ENCODE measurements at places on chromosomes 5 and 9. TPM values are rescaled to one million over a fixed set of nuclear protein-coding genes. Genes with fewer than 3 reads are reported as not detected.

Gene SPATA31C1
- total RNA-seq: not detected

GRCh38 chr5:41747301-41747700, 122.9 kb downstream of the OXCT1 start:
- DNase-seq: no peak

Gene CARD6
- 2.4 TPM for total RNA-seq

- DNase-seq: no peak
Observed at GRCh38 chr5:136675769-136676168, 310.4 kb upstream of the TRPC7 start.

Gene ARID3C
- total RNA-seq: not detected

Gene ITK
- total RNA-seq: not detected

Gene SLC2A6
- total RNA-seq: 7.6 TPM

Gene CARD9
- total RNA-seq: 1.7 TPM

DNA sequence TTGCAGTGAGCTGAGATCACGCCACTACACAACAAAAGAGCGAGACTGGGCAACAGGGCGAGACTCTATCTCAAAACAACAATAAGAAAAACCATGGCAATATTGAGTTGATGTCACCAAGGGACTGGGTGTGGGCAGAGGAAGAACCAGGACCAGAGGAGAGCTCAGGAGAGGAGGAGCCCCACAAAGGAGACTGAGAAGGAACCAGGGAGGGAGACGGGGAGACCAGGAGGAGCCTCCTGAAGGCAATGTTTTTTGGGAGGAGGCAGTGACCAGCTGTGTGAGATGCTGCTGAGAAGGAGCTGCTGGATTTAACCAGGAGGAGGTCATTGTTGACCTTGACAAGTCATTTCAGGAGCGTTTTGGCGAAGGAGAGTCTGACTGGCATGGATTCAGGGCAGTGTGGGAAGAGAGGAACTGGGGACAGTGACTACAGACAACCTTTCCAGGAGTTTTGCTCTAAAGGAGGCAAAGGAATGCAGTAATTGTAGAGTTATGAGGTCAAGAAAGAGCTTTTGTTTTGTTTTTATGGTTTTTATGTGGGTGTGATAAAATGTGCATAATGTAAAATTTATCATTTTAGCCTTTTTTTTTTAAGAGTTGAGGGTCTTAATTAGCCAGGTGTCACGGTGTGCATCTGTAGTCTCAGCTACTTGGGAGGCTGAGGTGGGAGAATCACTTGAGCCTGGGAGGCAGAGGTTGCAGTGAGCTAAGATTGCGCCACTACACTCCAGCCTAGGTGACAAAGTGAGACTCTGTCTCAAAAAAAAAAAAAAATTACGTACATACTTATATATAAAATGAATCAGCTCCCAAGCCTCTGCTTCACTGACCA, 17.9 kb downstream of the TRUB2 start:
- DNase-seq: no peak

- no peak for DNase-seq
Observed at GRCh38 chr5:135184646-135185045, 150.6 kb upstream of the PITX1 start.

Gene FLT4
- 0.10 TPM for total RNA-seq

GRCh38 chr5:180844432-180844831, 16.6 kb downstream of the ZFP62 start:
- DNase-seq: no peak

- DNase-seq: no peak
Observed at GRCh38 chr9:78303377-78304062, 6.6 kb downstream of the PSAT1 start.

GRCh38 chr5:66960369-66961137, 236.0 kb downstream of the CD180 start:
- DNase-seq: no peak

Gene KIF24
- total RNA-seq: 1.7 TPM

Gene MYMK
- not detected for total RNA-seq

- no peak for DNase-seq
Observed at GRCh38 chr5:100165309-100165708, 369.9 kb upstream of the FAM174A start.

- no peak for DNase-seq
Observed at GRCh38 chr5:67610186-67610912, 413.8 kb upstream of the CD180 start.

Gene TSSK1B
- total RNA-seq: not detected

Gene GM2A
- total RNA-seq: 12.9 TPM

DNA sequence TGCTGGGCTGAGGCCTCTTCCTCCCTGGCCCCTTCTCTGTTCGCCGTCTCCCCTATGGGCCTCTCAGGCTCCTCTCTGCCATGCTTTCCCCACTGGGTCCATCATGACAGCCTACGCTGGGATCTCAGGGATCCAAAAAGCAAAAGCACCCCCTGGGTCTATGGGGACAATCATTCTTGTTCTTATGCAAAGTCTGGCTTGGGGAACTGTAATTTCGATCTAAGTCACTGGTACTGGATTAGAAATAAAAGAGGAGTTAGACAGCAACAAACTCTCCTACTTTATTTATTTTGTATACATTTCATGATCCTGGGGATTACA, 86.6 kb downstream of the SLC38A9 start:
- DNase-seq: no peak

DNA sequence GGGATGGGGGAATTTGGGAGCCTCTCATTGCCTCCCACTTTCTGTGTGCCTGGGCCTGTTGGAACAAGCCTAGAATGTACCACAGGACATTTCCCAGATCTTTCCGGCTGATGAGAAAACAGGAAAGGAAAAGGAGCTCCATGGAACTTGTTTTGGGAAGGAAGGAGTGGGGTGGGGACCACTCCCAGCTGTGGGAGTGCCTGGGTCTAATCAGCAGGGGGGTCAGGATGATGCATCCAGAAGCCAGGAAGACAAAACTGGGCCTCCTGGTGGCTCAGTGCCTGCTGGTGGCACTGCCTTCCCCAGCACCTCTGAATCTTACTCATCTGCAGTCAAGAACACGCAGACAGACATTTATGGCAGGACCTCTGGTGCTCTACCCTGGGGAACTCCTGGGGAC, 2.8 kb downstream of the SMIM33 start:
- DNase-seq: peak; percentile 51

- peak; percentile 22 for DNase-seq
Observed at GRCh38 chr9:86700629-86701028, 246.7 kb downstream of the GAS1 start.

DNA sequence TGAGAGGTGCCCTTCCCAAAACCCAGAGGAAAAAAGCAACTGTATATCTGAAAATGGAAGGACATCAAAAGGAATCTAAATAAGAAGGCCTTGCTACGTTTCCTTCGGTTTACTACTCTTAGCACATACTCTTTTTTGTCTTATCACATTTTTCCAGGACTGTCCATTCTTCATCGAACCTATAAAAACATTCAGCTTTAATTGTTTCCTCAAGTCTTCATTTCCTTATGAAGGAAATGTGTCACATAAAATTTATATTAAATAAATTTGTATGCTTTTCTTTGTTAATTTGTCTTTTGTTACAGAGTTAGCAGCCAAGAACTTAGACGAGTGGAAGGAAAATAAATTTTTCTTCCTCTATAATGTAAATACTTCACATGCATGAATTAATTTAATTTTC, 255.0 kb downstream of the BNC2 start:
- no peak for DNase-seq

Gene TMEM245
- 20.0 TPM for total RNA-seq

GRCh38 chr5:65043843-65044359, 275.2 kb downstream of the CWC27 start:
- no peak for DNase-seq

Gene GBGT1
- total RNA-seq: 7.2 TPM

Gene ZNF483
- not detected for total RNA-seq

DNA sequence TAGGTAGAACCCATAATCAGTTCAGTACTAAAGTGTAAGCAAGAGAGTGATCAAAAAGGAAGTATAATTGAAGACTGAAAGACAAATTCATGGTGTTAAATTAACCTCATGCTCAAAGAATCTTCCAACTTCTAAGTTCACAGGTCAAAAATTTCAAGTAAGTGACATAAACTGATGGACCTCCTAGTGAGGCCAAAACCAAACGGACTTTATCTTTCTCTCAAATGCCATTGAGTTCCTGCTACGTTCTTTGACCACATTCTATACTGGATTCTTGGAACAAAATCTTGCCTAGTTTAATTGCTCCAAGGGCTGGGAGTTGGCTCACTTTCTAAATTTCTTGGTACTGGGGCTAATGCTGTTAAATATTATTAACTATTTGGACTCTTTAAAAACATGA, 794.9 kb downstream of the TLE4 start:
- DNase-seq: no peak

Gene SLC6A18
- not detected for total RNA-seq

Gene CAMK4
- total RNA-seq: 0.02 TPM

Gene IGIP
- 1.4 TPM for total RNA-seq

DNA sequence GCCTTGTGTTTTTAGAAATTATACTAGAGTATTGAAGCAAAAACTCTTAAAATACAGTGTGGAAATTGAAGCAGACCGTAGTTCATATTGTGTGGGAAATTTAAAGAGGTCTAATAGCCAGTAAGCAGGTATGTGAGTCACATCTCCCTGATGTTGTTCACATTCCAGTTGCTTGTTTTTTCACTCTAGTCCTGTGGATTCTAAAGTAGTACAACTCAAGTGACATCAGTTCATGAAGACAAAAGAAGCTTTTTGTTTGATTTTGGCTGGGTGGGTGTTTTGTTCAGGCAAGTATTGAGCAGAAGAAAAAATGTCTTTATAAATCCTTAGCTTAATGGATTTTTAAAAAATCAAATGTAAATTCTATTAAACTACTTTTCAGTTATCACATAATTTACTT, 216.2 kb downstream of the MAN2A1 start:
- DNase-seq: no peak

DNA sequence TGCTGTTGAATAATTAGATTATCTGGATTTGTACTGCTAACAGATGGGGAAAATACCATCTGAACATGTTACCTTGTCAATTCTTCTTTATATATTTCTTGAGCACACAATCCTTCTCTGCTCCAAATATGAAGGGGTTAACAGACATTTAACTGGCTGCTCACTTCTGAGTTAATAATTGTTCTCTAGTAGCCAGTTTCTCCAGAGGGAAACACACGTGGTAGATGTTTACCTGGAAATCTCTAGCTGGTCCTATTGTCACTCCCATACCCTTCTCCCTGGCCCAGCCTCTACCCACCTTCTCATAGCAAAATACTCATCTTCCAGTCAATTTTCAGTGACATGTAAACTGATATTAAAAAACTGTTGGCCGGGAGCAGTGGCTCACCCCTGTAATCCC, 101.5 kb upstream of the ZNF462 start:
- DNase-seq: no peak

Gene MAMDC2
- not detected for total RNA-seq

DNA sequence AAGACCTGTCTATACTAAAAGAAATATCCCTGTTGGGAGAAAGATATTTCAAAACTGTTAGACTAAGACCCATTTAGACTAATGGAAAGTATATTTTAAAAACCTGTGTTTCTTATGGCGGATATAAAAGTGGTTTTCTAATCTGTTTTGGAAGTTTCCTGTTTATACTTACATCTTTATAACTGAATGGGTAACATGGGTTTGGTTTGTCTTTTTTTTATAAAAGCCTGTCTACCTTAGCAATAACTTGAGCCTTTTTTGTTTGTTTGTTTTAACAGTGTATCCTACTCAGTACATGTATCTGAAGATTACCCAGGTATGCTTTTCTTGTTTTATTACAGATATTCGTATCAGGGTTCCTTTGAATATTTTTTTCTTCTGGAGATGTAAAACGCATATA, 83.4 kb downstream of the PARP8 start:
- DNase-seq: no peak

DNA sequence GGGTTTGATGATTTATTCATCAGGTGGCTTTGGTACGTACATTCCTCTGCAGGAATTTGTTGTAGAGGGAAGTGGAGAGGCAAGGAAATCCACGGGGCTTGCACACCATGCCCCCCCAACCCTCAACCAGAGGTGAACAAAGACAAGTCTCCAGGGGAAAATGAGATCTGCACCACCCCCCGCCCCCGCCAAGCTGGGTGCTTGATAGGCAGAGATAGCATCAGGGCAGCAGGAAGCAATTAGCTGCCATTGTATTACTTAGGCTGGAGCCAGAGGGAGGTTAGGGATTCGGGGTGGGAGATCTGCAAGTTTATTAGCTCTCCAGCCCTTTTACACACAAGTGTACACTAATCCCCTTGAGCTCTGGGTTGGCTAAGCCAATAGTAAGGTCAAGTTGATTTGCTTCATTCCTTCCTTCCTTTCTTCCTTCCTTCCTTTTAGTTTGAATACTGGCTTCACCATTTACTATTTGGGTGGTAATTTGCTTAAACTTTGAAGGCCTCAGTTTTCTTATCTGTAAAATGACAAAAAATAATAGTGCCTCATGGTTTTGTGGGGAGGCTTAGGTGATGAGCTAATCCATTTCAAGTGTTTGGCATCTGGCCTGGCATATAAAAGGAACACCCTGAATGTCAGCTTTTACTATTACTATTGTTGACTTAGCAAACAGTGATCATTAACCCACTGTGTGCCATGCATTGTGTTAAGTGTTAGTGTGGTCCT, 34.1 kb downstream of the SPRY4 start:
- DNase-seq: no peak

- no peak for DNase-seq
Observed at GRCh38 chr5:41795125-41795524, 75.1 kb downstream of the OXCT1 start.

Gene ACSL6
- total RNA-seq: 1.1 TPM

DNA sequence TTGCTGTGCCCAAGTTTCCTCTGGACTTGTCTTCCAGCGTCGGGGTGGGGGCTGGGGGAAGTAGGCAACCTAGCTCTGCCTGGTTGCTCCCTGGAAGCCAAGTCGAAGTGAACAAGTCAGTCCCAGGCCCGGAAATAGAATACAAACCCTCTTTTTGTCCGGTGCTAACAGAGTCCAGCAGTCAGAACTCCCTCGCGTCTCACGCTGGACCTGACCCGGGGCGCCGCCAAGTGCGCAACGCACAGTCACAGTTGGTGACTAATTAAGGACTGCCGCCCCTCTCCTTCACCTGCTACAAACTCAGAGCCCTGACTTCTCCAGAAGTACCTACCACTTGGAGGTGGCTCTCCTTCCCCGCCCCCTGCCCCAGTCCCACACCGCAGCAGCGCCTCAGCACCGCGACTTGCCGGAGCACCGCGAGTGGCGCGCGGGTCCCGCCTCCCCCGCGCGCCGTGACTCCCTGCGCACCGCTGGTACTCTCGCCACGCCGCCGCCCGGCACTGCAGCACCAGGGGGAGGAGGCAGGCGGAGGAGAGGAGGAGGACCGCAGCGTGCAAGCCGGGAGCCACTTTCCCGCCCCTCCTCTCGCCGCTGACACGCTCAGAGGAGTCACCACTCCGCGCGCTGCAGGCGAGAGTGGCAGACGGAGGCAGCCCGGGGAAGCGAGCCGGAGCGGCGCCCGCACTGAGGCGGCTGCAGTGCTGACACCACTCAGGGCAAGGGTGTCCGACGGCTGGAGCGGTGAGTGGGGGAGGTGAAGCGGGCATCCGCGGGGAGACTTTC, at the start of gene SV2C:
SV2C (plus strand) TSS at position 612 of the 783 bp plus-strand sequence. CDS start 48,368 bp downstream, outside the sequence.
- DNase-seq: peak; percentile 29
